ENCODE measurements at places on chromosomes 11 and 22.

DNA sequence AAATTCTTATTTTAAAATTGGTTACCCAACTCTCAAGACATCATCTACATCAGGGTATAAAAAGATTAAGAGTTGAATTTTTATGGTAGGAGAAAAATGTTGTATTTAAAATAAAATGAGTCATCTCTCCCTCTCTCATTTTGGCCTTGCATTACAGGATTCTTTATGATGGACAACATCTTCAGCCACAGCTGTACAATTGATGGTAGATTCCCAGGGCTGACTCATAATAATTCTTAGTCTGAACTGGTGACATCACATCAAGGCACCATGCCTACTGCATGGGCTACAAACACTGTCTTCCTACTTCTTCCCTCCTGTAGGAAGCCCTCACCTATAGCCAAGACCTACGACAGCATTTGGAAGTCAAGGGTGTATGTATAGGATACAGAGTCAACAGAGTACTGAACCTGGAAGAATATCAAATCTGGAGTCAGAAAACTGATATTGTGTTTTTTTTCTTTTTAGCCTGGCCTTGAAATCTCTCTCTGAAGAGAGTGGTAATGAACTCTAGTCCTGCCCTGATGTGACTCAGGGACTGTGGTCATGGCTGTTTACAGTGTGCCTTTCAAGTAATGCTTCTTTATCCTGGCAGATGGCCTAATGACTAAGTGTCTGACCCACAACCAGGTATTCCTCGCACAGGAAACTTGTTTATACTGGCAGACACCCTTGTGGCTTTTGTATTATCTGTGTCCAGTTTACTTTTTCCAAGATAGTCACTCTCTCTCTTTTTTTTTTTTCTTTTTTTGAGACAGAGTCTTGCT, 32.5 kb downstream of the MRGPRX2 start:
- peak; percentile 67 for ATAC-seq

DNA sequence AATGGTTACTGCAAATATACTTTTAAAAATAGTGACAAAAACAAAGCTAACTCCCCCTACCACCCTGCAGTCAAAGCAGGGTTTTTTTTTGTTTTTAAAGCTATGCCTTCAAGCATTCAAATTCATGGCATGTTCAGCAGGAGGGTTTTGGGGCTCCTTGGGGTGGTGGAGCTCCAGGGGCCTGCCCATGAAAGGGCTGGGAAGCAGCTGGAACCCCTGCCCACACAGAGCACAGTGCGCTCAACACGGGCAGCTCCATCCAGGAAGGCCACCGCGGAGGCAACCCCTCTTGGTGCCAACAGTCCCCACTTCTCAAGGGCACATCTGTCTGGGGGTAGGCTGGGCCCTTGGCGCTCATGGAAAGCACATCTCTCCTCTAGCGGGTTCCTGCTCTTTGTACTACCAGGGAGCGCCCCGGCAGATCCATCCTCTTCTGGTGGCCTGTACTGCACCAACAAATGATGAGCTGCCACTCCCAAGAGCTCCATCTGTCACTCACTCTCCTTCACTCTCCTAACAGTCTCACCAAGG, 16.6 kb upstream of the PHLDA2 start:
- no peak for ATAC-seq

- no peak for ATAC-seq
Measured at GRCh38 chr11:109424901-109425300, 2.9 kb downstream of the C11orf87 start.

DNA sequence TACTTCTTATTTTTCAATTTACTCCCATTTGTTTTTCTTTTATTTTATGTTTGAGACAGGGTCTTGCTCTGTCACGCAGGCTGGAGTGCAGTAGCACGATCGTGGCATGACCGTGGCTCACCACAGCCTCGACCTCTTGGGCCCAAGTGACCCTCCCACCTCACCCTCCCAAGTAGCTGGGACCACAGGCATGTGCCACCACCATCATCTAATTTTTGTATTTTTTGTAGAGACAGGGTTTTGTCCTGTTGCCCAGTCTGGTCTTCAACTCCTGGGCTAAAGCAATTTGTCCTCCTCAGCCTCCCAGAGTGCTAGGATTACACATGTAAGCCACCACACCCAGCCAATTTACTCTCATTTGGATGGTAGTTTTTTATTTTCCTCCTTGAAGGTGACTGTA, 679.3 kb upstream of the CCDC179 start:
- ATAC-seq: no peak

DNA sequence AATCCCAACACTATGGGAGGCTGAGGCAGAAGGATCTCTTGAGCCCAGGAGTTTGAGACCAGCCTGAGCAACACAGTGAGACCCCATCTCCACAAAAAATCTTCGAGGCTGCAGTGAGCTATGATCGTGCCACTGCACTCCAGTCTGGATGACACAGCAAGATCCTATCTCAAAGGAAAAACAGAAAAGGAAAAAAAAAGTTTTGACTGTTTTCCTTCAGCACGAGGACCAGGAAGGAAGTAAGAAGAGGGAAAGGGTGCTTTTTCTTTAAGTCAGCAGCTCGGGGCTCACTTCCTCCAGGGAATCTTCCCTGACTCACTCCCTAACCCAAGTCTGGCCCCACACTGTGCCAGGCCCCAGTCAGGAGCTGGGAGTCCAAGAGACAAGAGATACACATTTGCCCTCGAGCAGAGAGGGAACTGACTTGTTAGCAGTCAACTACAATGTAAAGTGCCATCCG, 14.2 kb downstream of the ARRB1 start:
- ATAC-seq: no peak

- ATAC-seq: no peak
Measured at GRCh38 chr11:65434057-65434666, 11.6 kb downstream of the NEAT1 start.

DNA sequence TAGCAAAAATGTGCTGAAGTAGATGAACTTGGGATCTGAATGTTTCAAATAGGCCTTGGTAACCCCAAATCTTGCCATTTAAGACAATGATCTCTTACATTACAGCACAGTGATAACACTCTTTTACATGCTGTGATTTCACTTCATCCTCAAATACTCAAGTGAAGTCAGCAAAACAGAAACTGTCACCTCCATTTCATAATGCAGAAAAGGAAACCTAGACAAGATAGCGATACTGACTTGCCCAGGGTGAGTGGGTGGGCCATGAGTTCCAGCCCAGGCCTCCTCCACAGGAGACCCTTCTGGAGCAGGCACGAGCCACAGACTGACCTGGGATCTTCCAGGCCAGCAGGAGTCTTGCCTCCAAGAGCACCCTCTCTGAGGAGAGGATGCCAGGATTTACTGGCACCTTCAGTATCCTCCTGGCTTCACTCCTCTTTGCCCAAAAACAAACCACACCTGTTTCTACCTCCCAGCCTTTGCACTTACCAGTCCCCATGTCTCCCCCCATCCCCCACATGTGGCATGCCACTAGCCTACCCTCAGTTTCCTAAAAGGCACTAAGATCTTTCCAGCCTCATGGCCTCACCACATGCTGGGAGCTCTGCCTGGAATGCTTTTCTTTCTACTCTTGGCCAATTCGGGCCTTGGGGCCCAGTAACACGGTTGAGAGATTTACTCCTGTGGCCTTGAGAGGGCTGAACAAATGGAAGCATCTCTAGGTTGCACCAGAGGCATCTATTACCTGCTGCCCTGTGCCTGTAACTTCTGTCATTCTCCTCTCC, 1.9 kb upstream of the DGAT2 start:
- ATAC-seq: no peak

DNA sequence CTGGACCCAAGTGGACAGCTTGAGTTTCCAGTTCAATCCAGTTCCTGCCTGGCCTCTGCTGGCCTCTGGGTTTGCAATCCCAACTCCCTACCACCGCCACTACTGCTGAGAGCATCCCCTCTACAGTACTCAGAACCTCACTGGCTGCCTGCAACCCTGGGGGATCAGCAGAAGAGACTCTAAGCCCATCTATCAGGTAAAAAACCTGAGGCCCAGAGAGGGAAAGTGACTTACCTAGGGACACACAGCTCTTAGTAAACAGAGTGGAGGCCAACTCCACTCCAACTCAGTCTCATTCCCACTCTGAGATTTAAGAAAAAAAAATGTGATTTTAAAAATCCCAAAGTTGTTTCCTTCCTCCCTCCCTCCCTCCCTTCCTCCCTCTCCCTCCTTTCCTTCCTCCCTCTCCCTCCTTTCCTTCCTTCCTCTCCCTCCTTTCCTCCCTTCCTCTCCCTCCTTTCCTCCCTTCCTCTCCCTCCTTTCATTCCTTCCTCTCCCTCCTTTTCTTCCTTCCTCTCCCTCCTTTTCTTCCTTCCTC, 34.5 kb downstream of the APOL3 start:
- ATAC-seq: no peak

DNA sequence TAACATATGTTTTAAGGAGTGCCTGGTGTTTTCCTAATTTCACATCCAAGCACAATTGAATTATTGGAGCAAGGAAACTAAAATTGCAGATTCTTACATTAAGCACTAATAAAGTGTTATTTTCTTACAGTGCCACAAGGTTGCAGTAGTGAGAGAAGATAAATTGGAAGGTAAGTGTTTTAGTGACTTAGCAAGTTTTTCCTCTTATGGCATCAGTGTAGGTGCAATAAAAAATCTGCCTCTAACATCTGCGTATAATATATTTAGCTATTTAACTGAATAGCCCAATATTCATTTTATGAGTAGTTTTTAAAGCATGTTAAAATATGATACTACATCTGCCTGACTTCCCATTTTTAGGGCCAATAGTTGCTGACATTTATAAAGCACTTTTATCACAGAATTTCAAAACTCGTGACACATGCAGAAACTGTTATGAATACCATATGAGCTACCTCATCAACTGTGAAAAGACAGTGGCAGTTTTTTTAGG, 19.0 kb downstream of the POLD3 start:
- ATAC-seq: no peak

DNA sequence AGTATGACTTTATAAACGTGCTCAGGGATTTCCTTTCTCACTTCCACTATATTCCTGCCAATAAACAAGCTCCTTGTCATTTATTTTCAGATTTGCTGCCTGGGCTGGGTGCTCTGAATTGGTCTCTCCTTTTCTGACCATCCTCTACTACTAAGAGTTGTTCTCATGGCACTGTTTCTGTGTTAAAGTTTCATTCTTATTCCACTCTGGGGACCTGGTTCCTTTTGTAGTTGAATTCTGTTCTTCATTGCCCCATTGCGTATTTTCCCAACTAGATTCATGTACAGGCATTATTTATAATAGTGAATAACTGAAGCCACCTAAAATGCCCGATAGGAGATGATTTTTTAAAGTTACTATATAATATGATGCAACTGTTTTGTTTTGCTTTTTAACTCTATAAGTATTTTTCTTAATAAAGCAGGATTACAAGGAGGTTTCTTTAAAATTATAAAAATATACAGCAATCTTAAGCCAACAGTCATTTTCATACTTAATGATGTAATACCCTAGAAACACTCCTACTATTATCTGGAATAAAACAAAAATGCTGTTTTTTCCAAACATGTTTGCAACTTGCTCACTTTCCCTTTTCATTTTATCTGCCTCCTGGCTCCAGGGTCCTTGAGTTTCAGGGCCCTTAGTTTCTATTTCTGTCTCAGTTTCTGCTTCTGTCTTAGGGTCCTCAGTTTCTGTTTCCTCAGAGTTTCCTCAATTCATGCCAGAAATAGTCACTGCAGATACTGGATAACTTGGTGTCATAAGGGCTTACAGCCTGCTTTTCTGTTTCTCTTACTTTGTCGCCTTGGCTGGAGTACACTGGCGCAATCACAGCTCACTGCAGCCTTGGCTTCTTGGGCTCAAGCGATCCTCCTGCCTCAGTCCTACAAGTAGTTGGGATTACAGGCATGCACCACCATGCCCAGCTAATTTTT, 9.8 kb upstream of the FUT4 start:
- no peak for ATAC-seq

- ATAC-seq: peak; percentile 91
Measured at GRCh38 chr11:78325274-78325781, 92.3 kb downstream of the GAB2 start.

GRCh38 chr11:79294845-79295731, 145.7 kb downstream of the TENM4 start:
- ATAC-seq: no peak

DNA sequence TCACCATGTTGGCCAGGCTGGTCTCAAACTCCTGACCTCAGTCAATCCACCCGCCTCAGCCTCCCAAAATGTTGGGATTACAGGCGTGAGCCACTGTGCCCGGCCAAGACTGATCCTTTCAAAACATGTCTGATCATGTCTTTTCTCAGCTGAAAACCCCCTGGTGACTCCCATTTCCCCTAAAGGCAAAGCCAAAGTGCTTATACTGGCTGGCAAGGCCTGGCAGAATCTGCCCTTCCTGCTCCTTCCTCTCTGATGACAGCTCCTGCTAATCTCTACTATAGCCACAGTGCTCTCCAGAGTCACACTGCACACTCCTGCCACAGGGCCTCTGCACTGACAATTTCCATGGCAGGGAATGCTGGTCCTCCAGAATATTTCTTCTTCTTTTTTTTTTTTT, 2.6 kb upstream of the MCHR1 start:
- no peak for ATAC-seq

- peak; percentile 86 for ATAC-seq
Measured at GRCh38 chr11:134050541-134051383, 18.1 kb upstream of the JAM3 start.

DNA sequence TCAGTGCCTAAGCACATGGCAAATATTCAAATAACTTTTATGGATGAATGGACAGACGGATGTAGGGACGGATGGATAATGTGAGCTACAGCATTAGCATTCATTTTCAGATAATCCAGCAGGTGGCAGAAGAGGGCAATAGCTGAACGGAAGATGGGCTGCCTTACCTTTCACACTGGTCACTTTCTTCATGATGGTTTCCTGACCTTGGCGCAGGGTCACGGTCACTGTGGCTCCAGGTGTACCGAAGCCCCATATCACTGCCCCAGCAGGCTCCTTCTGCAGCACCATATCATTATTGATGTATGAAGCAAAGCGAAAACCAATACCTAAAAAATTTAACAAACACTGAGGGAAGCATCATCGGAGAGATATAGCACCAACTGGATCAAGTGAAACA, 4.3 kb downstream of the SIAE start:
- peak; percentile 27 for ATAC-seq

DNA sequence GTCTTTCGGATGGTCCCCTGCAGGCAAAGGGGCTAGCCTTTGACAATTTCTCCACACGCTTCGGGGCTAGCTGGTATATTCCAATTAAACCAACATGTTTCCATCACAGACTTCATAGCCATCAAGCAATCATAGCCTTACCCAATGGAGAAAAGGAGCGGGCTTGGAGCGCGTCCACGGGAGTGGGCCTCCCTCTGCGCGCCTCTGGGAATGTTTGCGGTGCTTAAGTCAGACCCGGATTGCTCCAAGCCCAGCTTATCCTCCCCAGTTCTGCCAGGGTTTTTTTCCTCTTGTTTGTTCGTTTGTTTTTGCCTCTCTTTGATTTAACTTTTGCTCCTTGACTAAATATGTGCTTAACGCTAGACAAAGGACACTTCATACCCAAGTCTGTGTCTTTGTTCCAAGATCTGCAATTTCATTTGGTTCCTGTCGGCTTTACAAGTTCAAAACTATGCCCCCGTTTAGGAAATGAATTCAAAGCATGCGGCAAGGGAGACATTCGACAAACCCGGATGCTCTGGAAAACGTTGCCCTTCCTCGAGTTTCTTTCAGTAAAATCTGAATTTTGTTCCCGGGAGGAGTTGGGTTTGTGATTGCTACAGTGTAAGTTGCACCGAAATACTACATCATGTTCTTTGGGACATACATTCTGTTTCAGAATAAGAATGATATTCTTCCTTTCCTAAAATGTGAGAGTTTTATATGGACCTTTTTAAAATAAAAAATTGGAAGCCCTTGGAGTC, 1.0 kb upstream of the GLB1L2 start:
- no peak for ATAC-seq
